ENCODE measurements at places on chromosomes 2 and 18.

DNA sequence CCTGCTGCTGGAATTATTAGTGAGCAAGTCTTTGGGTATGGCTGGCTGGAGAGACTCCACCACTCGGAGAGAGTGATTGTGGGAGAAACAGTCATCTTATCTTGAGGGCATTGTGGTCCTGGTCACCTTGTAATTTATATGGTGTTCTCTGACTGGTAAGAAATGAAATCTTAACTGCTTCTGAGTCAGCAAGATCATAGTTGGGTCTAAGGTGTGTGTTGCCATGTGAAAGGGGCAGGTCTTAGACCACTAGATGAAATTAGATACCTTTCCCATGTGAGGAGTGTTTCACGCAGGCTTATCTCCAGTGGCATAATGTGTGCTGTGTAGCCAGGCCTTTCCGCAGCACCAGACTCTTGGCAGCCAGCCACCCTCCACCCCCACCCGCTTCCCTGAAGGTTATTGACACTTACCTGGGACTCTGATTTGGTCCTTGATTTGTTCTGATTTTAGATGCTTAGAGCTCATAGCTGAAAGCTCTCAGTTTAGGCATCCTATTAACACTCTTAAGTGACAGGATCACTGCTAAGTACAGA, 7.7 kb downstream of the MAPRE3 start:
- DNase-seq: no peak

GRCh38 chr2:85130407-85130806, 2.8 kb upstream of the TCF7L1 start:
- DNase-seq: no peak

DNA sequence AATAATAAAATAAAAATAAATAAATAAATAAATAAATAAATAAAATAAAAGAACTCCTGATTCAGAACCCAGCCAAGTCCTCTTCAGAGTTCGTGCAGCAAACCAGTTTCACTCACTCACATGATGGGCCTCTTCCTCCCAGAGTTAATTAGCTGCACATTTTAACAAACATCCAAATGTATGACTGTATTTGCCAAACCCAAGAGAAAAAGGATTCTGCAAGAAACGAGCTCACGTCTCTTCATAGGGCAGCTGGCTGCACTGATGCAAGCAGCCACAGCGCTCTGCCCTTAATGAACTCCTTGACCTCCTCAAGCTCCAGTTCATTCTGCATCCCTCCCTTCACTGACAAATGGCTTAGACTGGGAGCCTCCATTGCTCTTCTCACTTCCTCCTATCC, 55.1 kb downstream of the MREG start:
- no peak for DNase-seq

GRCh38 chr2:102672107-102672776, 52.9 kb downstream of the SLC9A2 start:
- DNase-seq: no peak

- no peak for DNase-seq
Observed at GRCh38 chr2:38165698-38166097, 89.7 kb upstream of the CYP1B1 start.

DNA sequence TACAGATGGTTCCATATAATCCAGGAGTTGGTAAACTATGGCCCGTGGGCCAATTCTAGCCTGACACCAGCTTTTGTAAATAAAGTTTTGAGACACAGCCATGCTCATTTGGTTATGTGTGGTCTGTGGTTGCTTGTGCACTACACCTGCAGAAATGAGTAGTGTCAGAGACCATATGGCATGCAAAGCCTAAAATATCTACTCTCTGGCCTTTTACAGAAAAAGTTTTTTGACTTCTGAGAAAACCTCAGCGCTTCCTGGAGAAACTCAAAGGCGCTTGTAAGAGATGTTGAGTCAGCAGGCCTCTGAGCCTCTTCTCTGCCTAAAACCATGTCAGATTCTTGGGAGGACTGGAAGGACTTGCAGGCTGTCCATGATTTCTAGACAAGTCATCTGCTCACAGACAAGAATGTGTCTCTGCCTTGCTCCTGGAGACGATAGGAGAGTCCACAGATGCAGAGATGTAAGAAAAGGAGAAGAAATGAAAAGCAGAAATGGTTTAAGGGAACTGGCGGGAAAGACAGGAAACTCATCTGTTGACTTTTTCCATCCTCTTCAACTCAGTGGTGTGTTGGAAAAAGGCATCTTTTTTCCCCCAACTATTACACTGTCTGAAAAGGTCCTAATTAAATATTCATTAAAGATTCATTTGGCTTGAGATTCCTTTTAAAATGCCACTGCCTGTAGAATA, 5.2 kb downstream of the TTC39C start:
- no peak for DNase-seq

DNA sequence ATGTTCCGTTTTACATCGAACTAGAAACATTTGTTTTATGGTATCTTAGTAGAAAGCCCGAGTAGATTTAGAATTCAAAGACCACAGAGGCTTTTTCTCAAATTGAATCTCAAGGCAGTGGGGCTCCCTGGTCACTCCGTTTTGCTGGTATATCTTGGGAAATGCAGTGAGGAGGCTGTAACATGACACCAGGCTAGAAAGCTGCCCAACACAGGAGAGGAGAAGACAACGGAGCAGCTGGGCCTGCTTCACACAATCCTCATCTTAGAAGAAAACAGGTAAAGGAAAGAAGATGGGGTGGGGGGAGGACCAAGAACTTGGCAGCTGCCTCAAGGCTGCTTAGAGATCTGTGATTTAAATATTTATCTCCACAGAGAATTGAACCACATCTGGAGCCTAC, 38.3 kb upstream of the EPB41L3 start:
- no peak for DNase-seq

GRCh38 chr2:180539541-180539940, 440.9 kb upstream of the UBE2E3 start:
- DNase-seq: no peak

DNA sequence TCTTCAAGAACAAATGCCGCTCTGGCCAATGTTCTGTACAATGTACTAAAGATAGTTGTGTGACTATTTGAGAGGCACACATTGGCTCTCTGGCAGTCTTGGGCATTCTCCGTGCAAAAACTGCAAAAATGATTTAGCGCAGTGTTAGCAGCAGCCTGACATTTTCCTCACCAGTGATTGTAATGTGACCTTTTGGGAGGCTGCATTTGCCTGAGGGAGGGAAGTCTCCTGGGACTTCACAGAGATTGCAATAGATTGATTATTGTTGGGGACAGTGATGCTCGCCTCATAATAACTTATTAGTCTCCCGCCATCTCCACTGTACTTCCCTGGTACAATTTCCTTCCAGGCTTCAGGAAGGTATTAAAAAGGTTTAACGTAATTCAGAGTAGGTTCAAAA, 149.2 kb downstream of the UXS1 start:
- DNase-seq: no peak

DNA sequence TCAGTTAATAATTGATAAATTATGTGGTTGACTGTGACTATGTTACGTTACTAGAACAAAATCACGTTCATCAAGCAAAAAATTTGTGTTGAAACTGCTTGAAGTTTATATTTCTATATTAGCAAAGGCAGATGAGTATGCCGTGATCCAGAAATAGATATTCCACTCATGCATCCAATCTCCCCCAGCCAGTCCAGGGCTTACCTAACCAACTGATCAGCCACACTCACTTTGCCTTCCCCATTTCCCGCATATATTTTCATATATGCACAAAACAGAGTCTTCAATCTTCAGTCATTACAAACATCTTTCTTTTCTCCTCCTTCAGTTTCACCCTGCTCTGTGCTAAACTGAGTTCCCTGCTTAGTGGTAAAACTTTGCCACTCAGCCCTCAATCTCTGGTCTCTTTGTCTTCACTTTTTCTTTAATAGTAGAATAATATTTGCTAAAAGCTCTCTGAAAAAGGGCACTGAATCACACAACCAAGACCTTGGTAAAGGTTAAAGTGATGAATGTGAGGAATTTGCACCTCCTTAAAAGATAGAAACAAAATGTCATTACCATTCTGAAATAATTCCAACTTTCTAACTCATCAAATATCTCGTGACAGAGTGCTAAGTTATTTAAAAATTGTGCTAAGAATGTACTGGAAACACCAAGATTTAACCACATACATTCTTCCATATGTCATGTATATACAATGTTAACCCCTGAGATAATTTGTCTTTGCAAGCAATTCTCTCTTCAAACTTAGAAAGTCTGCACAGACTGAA, 893.2 kb upstream of the CRIM1 start:
- no peak for DNase-seq
